ENCODE measurements at places on chromosomes 2 and 18. TPM values are rescaled to one million over a fixed set of nuclear protein-coding genes. Genes with fewer than 3 reads are reported as not detected.

GRCh38 chr2:212733273-212733672 is 194.7 kb upstream of the ERBB4 start:
- no peaks in the 10 kb centered on the region for H3K36me3 ChIP-seq
- H3K27ac ChIP-seq, result no peak overlapping the region
- no peak for DNase-seq

Gene CTAGE1
- not detected for total RNA-seq

Gene EMILIN2
- 3.2 TPM for total RNA-seq

Gene TMSB10
- total RNA-seq, result 1,969 TPM
